ENCODE measurements at places on chromosomes 7 and 10. TPM values are rescaled to one million over a fixed set of nuclear protein-coding genes. Genes with fewer than 3 reads are reported as not detected.

DNA sequence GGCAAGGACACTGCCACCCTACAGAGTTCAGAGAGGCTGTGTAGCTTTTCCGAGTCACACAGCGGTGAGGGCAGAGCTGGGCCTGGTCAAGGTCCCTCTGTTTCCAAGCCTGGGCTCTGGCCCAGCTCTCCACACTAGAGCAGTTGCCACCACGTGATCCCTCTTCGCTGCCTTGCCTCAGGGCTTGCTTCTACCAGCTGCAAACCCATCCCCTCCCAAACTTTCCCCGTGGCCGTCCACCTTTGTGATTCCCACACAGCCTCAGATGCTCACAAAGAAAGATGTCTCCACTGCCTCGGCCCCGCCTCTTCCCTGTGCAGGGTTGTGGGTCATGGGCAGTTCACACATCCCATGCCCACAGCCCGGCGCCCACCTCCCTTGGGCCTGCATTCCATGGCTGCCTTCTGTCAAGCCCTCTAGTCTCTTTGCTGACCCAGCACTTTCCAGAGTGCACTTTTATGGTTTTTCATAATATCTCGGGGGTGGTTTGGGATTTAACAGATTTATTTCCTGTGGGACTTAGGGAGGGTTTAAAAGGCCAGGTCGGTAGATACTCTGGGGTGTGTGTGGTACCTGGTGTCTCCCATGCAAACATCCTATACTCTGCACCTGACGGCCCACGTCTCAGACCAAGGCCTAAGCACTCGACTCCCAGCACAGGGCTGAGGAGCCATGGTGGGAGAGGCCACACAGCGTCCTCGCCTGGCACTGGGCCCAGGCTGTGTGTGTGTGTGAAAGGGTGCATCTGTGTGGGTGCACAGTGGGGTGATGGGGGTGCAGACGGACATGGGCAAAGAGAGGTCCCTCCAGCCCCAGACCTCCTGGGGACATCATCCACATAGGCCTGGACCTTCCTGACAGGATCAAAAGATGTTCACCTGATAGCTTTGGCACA is 59.6 kb downstream of the PKD1L1 start:
- H3K36me3 ChIP-seq: no peaks in the 10 kb centered on the region
- H3K4me3 ChIP-seq: no peak overlapping the region
- H3K4me1 ChIP-seq: no peaks in the 10 kb centered on the region
- no peak for DNase-seq
- no peak overlapping the region for H3K27ac ChIP-seq

- no peaks in the 10 kb centered on the region for H3K36me3 ChIP-seq
- H3K4me1 ChIP-seq: no peaks in the 10 kb centered on the region
- no peaks in the 10 kb centered on the region for H3K27me3 ChIP-seq
Measured at GRCh38 chr7:77812290-77812685, 13.7 kb downstream of the PHTF2 start.

- H3K4me3 ChIP-seq: no peak overlapping the region
- peaks cover 3% of the 10 kb centered on the region for H3K4me1 ChIP-seq
- H3K36me3 ChIP-seq: no peaks in the 10 kb centered on the region
Measured at GRCh38 chr7:40595129-40595528, 460.3 kb downstream of the SUGCT start.

DNA sequence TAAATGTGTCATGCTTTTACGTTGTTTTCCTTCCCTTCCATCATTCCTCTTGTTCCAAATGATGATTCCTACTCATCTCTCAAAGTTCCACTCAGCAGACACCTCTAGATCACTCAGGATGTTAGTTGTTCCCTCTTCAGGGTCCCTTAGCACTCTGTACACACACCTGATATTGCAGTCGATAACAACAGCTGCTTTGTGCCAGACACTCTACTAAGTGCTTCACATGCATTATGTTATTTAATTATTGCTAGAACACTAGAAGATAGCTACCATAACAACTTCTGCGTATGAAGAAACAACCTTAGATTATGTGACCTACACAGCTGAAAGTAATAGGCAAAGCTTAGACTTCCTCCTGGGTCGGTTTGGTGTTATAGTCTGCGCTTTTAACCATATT is 29.6 kb downstream of the PCBD1 start:
- H3K36me3 ChIP-seq: peaks cover 40% of the 10 kb centered on the region
- no peak overlapping the region for H3K27ac ChIP-seq
- DNase-seq: no peak
- H3K4me1 ChIP-seq: peaks cover 5% of the 10 kb centered on the region
- no peak overlapping the region for H3K4me3 ChIP-seq
- no peaks in the 10 kb centered on the region for H3K27me3 ChIP-seq

DNA sequence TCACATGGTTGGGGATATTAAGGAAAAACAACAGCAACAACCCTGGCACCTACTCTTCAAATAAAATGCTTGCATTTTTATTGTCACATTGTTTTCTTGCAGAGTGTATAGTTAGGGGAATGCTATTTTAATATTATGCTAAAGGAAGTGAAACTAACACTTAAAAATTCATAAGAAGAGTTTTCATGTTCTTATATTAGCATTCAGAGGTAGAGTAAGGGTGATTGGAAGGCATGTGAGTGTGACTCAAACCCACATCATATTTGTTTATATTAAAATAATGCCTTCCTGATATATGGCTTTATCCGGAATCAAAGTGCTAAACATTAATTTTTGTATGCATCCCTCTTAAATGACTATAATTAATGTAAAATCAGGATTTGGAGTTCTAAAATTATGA is 59.8 kb upstream of the TES start:
- no peak overlapping the region for H3K27ac ChIP-seq
- H3K36me3 ChIP-seq: no peaks in the 10 kb centered on the region
- H3K4me3 ChIP-seq: no peak overlapping the region
- no peaks in the 10 kb centered on the region for H3K27me3 ChIP-seq

GRCh38 chr7:151925446-151926335 is 30.6 kb upstream of the GALNTL5 start:
- no peak for DNase-seq
- peak overlapping the region; percentile 83 for H3K27ac ChIP-seq
- no peaks in the 10 kb centered on the region for H3K27me3 ChIP-seq
- H3K4me3 ChIP-seq: no peak overlapping the region
- no peaks in the 10 kb centered on the region for H3K36me3 ChIP-seq

GRCh38 chr7:98737176-98737575 is 120.1 kb downstream of the NPTX2 start:
- no peak for DNase-seq
- H3K4me1 ChIP-seq: no peaks in the 10 kb centered on the region
- no peak overlapping the region for H3K4me3 ChIP-seq
- H3K27me3 ChIP-seq: no peaks in the 10 kb centered on the region

GRCh38 chr7:98930921-98931320 is 52.6 kb downstream of the TRRAP start:
- H3K27ac ChIP-seq: no peak overlapping the region
- peaks cover 82% of the 10 kb centered on the region for H3K36me3 ChIP-seq
- H3K4me3 ChIP-seq: no peak overlapping the region

FLNC gene
- 0.70 TPM for total RNA-seq

- H3K4me3 ChIP-seq: no peak overlapping the region
- H3K36me3 ChIP-seq: no peaks in the 10 kb centered on the region
- H3K4me1 ChIP-seq: no peaks in the 10 kb centered on the region
- H3K27ac ChIP-seq: no peak overlapping the region
- no peaks in the 10 kb centered on the region for H3K27me3 ChIP-seq
- no peak for DNase-seq
Measured at GRCh38 chr10:95214793-95215192, 20.8 kb downstream of the ACSM6 start.

PNLIPRP1 gene
- total RNA-seq: not detected

GRCh38 chr10:93468461-93469213 is 13.5 kb downstream of the MYOF start:
- no peak overlapping the region for H3K4me3 ChIP-seq
- H3K36me3 ChIP-seq: no peaks in the 10 kb centered on the region
- H3K27me3 ChIP-seq: no peaks in the 10 kb centered on the region
- H3K27ac ChIP-seq: no peak overlapping the region
- no peak for DNase-seq
- no peaks in the 10 kb centered on the region for H3K4me1 ChIP-seq

TAS2R4 gene
- 3.2 TPM for total RNA-seq

DNA sequence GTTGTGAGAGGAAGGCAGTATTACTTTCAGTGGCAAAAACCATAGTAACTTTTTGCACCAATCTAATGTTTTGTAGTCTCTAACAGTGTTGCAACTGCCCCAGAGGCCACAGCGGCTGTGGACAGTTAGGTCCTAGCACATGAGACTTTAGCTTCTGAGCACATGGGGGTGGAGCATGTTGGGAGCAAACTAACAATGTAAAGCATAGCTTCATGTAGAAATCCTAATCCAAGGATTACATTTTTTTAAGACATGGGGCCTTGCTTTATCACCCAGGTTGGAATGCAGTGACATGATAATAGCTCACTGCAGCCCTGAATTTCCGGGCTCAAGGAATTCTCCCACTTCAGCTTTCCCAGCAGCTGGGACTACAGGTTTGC is 49.0 kb downstream of the LAMB1 start:
- no peak for DNase-seq
- no peaks in the 10 kb centered on the region for H3K27me3 ChIP-seq
- H3K27ac ChIP-seq: no peak overlapping the region
- no peak overlapping the region for H3K4me3 ChIP-seq
- no peaks in the 10 kb centered on the region for H3K36me3 ChIP-seq

CTBP2 gene
- 59.2 TPM for total RNA-seq

DNA sequence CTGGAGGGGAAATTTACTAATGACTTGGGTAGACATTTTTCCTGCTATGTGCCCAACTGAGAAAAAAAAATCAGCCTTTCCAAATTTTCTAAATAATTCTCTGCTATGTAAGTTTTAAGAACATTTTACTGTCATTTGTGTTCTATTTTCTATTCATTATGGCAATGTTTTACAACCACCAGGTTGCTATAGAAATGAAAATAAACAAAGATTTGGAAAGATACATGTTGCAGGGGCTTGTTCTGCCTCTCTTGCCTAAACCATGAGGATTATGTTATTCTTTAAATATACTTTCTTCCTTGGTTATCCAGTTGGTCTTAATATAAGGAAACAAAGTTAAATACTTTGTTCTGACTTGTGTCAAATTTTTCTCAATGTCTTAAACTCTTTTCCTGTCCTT is 257.2 kb downstream of the TWIST1 start:
- no peaks in the 10 kb centered on the region for H3K27me3 ChIP-seq
- H3K4me3 ChIP-seq: no peak overlapping the region
- DNase-seq: no peak
- H3K27ac ChIP-seq: no peak overlapping the region
- no peaks in the 10 kb centered on the region for H3K4me1 ChIP-seq
- no peaks in the 10 kb centered on the region for H3K36me3 ChIP-seq

GRCh38 chr7:101913247-101913721 is 95.9 kb downstream of the CUX1 start:
- no peak for DNase-seq
- no peak overlapping the region for H3K4me3 ChIP-seq
- no peaks in the 10 kb centered on the region for H3K4me1 ChIP-seq
- H3K27me3 ChIP-seq: no peaks in the 10 kb centered on the region
- H3K27ac ChIP-seq: no peak overlapping the region

GRCh38 chr10:34628174-34628796 is 186.8 kb downstream of the PARD3 start:
- H3K27ac ChIP-seq: peak overlapping the region; percentile 29
- H3K36me3 ChIP-seq: no peaks in the 10 kb centered on the region

DNA sequence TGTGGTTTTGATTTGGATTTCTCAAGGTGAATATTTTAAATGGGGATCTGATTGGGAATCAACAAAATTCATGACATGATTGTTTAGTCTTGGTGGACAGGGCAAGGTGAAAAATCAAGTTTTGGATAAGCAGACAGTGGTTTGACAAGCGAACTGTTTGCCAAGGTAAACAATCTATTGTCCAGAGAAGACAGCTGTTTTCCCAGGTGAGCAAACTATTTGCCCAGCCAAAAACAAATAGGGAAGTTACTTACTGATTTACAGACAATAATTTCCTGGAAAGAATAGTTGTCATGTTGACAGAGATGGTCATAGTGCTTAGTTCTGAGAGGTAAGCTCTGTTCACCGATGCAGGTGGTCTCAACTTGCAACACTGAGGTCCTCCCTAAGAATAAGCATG is 94.0 kb upstream of the STEAP1B start:
- no peaks in the 10 kb centered on the region for H3K4me1 ChIP-seq
- no peak overlapping the region for H3K27ac ChIP-seq
- no peaks in the 10 kb centered on the region for H3K27me3 ChIP-seq
- H3K4me3 ChIP-seq: no peak overlapping the region
- no peaks in the 10 kb centered on the region for H3K36me3 ChIP-seq
- no peak for DNase-seq

DNA sequence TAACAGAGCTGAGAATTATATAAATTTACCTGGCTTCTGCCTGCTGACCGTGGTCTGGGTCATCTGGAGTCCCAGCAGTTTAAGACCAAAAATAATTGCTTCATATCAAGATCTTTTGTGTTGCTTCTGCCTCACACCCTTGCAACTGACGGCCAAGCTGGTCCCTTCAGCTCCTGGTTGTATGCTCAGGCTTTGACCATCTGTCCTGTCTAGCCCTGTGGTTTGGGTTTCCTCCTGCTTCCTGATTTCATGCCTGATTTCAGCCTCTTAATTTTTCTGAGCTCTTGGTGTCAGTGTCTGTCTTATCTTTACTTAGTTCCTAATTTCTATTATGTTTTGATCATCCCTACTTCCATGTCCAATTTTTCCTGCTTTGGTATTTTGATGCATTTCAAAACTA is 87.9 kb upstream of the PLXDC2 start:
- DNase-seq: no peak
- no peaks in the 10 kb centered on the region for H3K27me3 ChIP-seq
- H3K36me3 ChIP-seq: no peaks in the 10 kb centered on the region
- H3K27ac ChIP-seq: no peak overlapping the region
- H3K4me3 ChIP-seq: no peak overlapping the region

- no peak overlapping the region for H3K27ac ChIP-seq
- H3K4me3 ChIP-seq: no peak overlapping the region
- H3K27me3 ChIP-seq: no peaks in the 10 kb centered on the region
- H3K36me3 ChIP-seq: no peaks in the 10 kb centered on the region
Measured at GRCh38 chr10:86413046-86413728, 46.6 kb upstream of the GRID1 start.

DNA sequence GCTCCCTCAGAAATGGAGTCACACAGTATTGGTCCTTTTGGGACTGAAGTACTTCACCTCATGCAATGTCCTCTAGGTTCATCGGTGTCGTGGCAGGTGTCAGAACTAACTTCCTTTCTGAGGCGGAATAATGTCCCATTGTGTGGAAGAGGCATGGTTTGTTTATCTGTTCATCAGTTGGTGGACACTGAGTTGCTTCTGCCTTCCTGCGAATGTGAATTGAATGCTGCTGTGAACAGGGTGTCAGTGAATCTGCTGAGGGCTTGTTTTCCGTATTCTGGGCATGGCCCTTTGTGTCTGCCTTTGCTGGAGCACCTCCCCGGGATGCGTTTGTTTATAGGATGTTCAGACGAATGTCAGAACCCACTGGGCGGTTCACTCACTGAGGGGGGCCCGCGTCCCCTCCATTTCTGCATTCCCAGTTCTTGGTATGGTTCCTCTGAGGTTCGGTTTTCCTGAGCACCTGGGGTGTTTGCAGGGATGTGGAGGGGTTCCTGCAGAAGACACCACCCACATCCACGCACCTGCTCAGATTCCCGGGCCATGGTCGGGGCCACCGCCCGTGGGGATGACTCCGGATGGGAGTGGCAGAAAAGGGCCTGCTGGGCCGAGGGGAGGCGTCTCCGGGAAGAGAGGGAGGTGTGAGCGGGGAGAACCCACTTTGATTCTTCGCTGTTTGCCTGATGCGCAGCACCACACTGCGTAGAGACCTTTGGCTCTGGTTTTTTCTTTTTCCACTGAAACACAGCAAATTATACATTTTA is 33.1 kb downstream of the CHST12 start:
- H3K27me3 ChIP-seq: no peaks in the 10 kb centered on the region
- H3K36me3 ChIP-seq: peaks cover 17% of the 10 kb centered on the region
- no peaks in the 10 kb centered on the region for H3K4me1 ChIP-seq

Measured in liver (tissue), 10 donors.